ENCODE measurements at places on chromosomes 16 and 17.

DNA sequence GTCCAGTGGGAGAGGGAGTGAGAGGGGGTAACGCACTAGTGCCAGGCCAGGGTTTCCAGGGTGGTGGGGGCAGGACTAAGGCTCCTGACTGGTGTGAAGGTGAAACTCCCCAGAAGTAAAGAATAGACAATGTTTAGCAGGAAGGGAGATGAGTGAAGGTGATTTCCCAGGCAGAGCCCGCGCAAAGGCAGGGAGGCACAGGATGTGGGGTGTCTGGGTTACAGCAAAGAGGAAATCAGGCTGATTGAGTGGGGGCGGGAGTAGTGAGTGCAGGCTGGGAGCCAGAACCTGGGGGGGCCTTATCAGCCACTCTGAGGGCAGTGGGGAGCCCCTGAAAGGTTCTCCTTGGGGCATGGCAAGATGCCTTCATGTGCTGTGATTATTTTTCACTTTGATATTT lies 167.5 kb downstream of the UTP18 start:
- DNase-seq, result peak; percentile 71

- no peak for DNase-seq
These were observed 919 bp upstream of the CBX1 start for GRCh38 chr17:48102043-48102750.

DNA sequence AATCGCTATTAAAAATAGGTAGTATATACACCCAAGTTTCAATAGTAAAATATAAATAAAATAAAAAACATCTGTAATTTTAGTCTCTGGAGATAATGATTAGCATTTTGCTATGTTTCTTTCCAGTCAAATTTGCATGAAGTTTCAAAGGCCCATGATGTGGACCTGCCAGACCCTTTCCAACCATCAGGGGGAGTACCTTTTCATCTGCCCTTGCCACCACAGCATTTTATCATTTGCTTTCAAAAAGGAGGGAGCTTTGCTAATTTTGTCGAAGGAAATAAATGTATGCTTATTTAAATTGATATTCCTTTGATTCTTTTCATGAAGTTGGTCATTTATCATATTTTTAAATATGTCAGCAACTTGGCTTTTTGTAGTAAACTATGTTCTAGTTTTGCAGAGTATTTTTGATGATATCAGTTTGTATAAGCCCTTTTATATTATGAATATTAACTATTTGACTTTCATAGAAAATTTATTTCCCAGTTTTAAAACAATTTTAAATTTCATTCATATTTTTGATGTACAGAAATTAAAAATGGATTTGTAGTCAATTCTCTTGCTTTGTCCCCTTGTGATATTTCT lies 115.2 kb upstream of the NETO2 start:
- DNase-seq, result no peak

- DNase-seq, result no peak
These were observed 161.0 kb upstream of the NLRP1 start for GRCh38 chr17:5745111-5745813.

GRCh38 chr17:57466521-57466920 lies 210.2 kb downstream of the MSI2 start:
- no peak for DNase-seq

DNA sequence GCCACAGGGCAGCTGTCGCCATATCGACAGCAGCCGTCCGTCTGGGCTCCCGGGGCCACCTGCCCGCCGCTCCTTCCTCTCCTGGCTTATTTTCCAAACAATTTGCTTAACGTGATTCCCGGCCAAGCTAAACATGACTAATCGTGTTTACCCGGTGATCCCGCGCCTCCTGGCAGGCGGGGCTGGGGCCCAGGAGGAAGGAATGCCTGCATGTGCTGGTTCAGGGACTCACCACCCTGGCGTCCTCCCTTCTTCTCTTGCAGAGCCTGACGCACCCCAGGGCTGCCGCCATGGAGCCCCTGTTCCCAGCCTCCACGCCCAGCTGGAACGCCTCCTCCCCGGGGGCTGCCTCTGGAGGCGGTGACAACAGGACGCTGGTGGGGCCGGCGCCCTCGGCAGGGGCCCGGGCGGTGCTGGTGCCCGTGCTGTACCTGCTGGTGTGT lies 6.1 kb downstream of the SSTR5 start:
- DNase-seq, result no peak

DNA sequence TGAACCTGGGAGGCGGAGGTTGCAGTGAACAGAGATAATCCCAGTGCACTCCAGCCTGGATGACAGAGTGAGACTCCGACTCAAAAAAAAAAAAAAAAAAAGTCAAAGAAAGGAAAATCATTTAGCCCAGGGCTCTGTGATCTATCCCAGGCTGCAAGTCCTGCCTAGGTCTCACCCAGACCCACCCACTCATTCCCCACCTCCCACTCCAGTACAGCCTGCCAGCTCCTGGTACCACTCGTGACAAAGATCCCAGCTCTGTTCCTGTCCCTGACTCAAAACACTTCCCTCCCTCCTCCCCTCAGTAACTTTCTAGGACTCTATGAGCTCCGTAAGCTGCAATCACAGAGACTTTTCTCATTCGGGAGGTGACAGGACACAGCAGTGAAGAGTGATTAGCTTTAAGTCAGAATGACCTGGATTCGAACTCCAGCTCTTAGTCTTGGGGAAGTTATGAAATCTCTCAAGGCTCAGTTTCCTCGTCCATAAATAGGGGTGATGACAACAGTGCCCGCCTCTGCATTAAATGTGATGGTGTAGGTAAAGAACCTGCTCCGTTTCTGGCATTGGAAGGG lies 28.0 kb upstream of the MRPS23 start:
- DNase-seq, result no peak

- no peak for DNase-seq
These were observed 1.6 kb upstream of the CA10 start for GRCh38 chr17:52160136-52160567.

- no peak for DNase-seq
These were observed 1471.7 kb downstream of the CDH8 start for GRCh38 chr16:60564588-60564987.

- no peak for DNase-seq
These were observed 840 bp upstream of the CDH5 start for GRCh38 chr16:66365651-66366050.

- DNase-seq, result no peak
These were observed 11.7 kb upstream of the C16orf95 start for GRCh38 chr16:87328846-87329245.

GRCh38 chr16:30065943-30066760 lies 592 bp downstream of the ALDOA start:
- DNase-seq, result peak; percentile 69

DNA sequence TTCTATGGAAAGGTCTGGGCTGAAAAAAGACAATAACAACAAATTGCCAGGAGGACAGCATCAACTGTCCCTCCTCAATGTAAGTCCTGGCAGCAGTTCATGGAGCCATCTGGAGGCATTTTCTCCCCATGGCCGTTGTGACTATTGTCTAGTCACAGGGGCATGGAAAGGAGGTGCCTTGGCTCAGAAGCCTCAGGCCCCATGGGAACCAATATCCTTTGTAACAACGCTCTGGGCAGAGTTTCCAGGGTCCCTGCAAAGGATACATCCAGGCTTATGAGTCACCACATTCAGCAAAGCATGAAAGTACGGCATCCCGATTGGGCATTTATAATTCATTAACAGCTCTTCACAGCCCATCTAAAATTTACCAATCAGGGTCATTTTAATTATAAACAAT lies 85.2 kb downstream of the GLG1 start:
- no peak for DNase-seq

DNA sequence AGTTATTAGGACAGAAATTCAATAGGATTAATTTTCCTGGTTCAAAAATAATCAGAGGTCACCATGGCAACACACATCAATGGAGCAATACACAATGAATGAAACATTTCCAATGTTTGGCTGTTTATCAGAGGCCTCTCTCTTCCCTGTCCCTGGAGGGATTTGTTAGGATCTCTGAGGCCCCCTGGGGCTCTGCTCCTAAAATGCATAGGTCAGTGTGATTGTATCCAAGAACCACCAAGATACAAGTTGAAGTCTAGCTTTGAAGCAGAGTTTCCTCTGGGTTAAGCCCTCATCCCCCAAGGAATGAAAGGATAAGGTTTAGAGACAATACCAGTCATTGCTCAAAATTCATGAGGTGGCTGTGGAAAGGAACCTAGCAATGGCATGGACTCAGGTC lies 561.2 kb upstream of the C16orf82 start:
- no peak for DNase-seq

- DNase-seq, result no peak
These were observed 10.5 kb upstream of the TIMP2 start for GRCh38 chr17:78935419-78936323.

DNA sequence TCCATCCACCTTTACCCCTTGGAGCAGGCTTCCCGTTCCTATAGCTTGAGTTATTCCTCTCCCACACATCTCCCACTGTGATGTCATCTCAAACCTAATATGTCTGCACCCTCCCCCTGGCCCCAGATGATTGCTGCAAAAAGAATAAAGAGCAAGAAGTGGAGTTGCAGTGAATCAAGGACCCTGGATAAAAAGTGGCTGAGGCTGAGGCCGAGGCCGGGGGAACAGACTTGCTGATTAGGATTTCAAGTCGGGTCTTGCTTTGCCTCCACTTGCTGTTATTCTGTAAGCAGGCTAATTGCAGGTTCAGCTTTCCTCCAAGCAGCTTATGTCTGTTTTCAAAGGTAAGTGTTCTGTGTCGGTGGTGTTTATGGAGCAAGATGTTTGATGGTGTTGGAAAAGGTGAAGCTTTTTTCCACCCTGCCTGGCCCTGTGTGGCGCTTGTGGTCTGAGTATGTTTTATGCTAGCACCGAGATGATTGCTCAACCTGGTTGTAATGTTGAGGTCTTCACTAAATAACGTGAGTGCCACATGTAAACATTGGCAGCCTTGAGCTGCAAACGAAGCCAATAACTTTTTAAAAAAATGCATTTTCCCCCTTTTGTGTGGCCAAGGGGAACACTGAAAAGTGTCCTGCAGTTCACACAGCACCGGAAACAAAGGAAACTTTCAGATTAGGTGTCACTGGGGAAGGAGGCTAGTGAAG lies 15.4 kb downstream of the HS3ST3B1 start:
- DNase-seq, result no peak

GRCh38 chr16:66491716-66492064 lies 58.2 kb downstream of the TK2 start:
- peak; percentile 21 for DNase-seq

- DNase-seq, result peak; percentile 42
These were observed 7.2 kb downstream of the SRCIN1 start for GRCh38 chr17:38598536-38598935.

GRCh38 chr16:3194792-3195191 lies 6.8 kb downstream of the OR1F1 start:
- DNase-seq, result no peak

DNA sequence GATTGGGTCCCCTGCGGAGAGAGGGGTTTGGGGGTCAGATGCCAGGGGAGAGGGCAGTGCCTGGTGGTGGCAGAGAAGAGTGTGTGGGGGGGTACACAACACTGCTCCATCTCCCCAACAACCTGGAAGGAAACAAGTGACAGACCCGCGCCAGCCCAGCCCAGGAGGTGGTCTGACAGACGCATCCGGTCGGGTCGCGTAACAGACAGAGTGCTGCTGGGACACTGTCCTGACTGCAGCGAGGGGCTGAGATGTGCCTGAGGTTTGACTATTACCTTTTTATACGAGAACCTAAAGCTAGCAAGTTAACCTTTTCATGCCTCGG lies 16.2 kb downstream of the UNC13D start:
- no peak for DNase-seq

GRCh38 chr17:76554131-76554530 lies 14.3 kb downstream of the PRCD start:
- no peak for DNase-seq

DNA sequence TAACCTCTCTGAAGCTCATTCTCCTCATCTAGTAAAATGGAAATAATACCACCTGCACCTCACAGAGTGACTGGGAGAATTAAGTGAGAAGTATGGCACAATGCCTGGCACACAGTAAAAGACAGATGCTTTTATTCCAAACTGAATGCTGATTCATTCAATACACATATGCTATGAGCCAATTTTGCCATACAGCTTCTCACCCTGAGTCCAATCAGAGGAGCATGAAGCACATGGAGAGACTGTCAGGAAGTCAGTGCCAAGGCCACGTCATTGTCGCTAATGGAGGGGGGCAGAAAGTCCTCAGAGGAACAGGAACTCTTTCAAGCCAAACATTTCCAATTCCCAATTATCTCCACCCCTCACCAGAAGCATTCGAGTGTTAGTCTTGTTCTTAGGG lies 11.6 kb downstream of the MKS1 start:
- DNase-seq, result no peak

GRCh38 chr16:77721752-77722308 lies 484 bp upstream of the NUDT7 start:
- DNase-seq, result no peak

GRCh38 chr16:57484515-57485005 lies 1.7 kb downstream of the DOK4 start:
- DNase-seq, result no peak

DNA sequence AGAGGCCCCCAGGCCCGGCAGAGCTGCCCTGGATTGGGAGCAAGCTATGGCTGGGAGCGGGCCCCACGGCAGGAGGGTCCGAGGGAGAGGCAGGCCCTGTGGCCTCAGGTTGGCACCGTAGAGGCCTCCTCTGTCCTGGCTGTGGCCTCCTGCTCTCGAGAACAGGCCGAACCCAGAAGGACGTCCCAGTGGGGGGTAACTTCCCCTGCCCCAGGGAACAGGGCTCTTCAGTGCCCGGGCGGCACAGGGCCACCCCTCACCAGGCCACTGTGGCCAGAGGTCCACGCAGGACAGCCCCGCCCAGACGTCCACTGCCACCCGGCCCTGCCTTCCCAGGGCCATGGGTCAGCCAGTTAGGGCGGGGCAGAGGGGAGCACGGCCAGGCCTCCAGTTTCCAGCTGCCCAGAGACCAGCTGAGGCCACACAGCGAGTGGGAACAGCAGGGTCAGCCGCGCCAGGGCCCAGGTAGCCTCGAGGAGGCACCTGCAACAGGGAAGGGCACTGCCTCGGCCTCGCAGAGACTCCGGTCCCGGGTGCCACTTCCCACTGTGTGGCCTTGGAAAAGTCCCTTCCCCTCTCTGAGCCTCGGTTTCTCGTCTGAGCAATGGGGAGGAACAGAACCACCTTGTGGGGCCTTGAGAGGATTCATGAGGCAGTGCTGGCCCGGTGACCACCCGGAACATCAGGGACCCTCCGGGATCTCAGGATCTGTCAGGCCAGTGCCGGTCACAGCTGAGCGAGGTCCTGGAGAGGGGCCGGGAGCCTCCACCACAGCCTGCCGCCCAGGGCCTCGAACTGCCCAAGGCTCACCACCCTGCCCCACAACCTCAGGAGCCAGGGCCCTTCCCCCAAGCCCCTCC lies 32.0 kb downstream of the ZNF469 start:
- no peak for DNase-seq

DNA sequence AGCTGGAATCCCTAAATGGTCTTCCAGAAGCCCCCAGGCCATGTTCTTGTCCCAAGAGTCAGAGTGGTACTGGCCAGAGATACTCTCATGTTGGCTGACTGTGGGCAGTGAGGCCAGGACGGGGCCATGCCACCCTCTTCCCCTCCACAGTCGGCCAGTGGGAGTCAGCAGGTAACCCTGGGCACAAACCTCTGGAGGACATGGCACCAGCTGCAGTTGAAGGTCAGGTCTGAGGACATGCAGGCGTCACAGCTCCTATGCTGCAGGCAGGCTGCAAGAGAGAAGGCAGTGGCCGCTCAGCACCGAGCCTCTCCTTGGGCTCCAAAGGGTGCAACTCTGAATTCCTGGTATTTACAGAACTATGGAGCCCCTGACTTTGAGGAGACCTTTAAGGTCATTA lies 68.2 kb downstream of the PLXDC1 start:
- DNase-seq, result no peak

GRCh38 chr16:83517398-83517797 lies 290.4 kb upstream of the HSBP1 start:
- DNase-seq, result no peak

Measured in stimulated activated CD8-positive, alpha-beta memory T cell treated with anti-CD3 and anti-CD28 coated beads, Interleukin-4, amount 100 ng/mL, for 48 hours (primary cell).